Erythroblast (primary cell): ENCODE measurements at places on chromosomes 7 and 10.
A peak's percentile ranks its signal among the peaks of the same experiment; 100 is the strongest.

- no peak for DNase-seq
Observed at GRCh38 chr7:50866343-50867033, 83.8 kb upstream of the GRB10 start.

GRCh38 chr7:128259131-128260061 lies 18.3 kb downstream of the LEP start:
- peak; percentile 6 for DNase-seq

- no peak for DNase-seq
Observed at GRCh38 chr7:155785536-155785935, 26.7 kb downstream of the SHH start.

DNA sequence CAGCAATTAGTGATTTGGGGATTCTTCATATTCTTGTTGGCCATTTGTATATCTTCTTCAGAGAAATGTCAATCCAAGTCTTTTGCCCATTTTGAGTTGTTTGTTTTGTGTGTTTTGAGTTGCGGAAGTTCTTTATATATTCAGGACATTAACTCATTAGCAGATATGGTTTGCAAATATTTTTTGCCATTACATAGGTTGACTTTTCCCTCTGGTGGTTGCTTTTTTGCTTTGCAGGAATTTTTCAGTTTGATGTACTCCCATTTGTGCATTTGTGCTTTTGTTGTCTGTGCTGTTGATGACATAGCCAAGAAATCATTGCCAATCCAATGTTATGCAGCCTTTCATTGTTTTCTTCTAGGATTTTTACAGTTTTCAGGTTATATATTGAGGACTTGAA lies 63.6 kb upstream of the DNAJC1 start:
- peak; percentile 6 for DNase-seq

DNA sequence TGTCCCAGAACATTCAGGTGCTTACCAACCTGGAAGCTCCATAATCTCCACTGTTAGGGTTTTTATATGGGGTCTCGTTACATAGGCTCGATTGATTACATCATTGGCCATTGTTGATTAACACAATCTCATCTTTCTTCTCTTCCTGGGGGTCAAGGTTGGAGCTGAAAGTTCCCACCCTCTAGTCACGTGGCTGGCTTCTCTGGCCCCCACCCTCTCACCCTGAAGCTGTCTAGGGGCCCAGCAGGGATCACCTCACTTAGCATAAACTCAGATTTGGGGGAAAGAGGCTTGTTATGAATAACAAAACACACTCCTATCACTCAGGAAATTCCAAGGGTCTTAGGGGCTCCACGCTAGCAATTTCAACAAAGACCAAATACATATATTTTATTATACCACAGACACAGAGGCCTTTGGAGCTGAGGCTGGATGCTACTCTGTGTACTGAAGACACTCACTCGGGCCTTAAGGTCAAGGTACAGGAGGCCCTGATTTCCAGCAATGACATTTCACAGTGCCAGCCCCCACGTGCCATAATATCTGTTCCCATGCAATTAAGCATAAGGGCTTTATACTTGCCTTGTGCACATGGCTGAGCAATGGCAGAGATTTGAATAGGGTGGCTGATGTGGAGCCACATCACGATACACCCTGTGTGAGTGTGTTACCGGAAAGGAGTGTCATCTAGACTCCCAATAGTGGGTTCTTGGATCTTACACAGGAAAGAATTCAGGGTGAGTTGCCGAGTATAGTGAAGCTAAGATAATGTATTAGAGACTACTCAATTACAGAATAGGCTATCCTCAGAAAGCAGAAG lies 108.2 kb downstream of the COL26A1 start:
- DNase-seq = no peak

DNA sequence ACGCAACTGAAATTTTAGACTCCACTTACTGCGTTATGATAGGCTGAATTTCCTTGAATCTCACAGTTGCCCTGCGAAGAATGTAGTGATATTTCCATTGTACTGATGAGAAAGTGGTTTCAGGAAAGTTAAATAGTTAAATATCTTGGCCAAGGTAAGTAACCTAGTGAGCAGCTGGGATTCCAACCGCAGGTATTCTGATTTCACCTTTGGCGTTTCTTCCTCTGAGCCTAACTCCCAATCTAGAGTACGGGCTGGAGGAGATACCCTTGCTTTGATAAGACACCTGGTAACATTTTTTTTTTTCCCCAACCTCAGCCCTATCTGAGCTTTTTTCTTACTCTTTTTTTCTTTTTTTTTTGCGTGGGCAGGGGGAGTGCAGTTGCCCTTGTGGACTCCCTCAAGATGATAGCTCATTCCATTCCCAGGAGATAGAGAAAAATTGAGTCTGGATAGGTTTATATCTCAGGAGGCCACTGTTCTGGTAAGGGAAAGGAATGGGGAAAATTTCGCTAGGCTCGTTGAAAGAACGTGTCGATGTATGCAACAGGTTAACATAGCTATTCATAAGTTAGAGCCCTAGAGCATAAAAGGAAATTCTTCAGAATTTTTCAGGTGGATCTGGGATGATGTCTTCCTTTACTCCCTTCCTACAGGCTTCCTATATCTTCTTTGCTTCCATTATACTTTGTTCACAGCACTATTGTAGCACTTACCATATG lies 3.1 kb upstream of the TAS2R38 start:
- DNase-seq = no peak

DNA sequence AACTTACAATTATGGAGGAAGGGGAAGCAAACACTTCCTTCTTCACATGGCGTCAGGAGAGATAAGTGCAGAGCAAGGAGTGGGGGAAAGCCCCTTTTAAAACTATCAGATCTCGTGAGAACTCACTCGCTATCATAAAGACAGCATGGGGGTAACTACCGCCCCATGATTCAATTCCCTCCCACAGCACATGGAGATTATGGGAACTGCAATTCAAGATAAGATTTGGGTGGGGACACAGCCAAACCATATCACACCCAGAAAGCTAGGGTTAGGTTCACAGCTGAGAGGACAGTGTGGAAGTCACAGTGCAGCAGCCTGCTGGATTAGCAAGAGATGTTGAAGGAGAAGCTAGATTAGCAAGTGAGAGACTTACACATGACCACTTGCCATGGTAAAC lies 81.6 kb downstream of the CRTAC1 start:
- peak; percentile 80 for DNase-seq

GRCh38 chr10:7945469-7946187 lies 108.9 kb upstream of the GATA3 start:
- peak; percentile 26 for DNase-seq

DNA sequence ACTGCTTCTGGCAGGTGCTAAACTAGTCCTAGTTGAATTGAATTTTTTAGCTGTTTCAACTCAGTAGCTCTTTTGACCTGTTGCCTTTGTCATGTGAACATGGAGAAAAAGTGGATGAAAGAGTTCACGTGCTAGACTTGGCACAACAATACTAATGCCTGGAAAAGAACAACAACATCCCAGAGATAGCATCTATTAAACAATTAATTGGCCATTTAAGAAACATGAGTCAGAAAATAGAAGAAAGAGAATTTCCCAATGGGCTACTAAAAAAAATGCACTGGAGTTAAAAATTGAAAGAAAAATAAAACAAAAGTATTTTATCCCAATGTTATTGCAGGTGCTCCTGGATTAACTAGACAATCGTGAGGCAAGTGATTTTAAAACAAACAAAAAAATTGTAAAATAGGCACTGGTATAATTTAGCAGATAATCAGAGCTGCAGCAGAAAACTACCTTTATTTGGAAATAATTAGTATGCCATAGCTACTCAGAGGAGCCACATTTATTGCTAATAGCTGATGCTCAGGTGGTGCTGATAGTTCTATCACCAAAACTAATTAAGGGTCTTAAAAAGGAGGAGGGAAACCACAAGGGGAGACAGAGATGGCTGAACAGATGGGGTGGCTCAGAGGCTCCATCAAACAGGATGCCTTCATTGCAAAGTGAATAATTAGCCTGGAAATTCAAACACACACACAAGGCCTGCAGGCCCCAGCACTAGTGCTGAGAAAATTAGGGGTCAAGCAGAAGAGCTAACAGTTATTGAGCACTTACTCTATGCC lies 17.6 kb downstream of the CCDC71L start:
- no peak for DNase-seq

- DNase-seq = peak; percentile 79
Observed at GRCh38 chr7:150406567-150407421, 27.7 kb downstream of the ZNF775 start.

GRCh38 chr7:33076737-33077136 lies 14.2 kb upstream of the NT5C3A start:
- no peak for DNase-seq

DNA sequence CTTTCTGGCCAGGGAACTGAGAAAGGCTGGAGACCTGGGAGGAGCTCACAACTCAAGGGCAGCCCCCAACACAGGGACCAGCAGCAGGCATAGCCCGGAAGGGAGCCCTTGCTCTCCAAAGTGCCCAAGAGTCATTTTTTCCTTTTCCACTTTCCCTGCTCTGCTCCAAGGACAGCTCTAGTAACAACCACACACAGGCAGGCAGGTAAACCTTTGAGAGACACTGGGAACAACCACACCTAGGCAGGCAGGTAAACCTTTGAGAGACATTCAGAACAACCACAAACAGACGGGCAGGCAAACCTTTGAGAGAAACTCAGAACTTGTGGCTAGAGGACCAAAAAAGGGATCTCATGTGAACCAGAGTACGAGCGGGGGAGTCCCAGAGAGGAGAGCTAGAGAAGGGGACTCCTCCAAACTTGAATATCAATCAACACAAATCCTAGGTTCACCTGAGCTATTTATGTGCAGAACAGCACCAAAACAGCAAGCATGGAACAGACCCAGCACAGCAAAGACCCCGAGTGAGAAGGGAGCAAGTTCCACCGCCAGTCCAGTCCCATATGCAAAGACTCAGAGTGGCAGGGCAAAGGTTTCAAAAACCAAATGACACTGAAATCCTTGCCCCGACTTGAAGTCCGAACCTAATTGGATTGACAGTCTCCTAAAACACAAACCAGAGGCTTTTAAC lies 33.6 kb upstream of the GUSB start:
- no peak for DNase-seq

GRCh38 chr10:96093948-96094347 lies 36.1 kb upstream of the ZNF518A start:
- DNase-seq = no peak

DNA sequence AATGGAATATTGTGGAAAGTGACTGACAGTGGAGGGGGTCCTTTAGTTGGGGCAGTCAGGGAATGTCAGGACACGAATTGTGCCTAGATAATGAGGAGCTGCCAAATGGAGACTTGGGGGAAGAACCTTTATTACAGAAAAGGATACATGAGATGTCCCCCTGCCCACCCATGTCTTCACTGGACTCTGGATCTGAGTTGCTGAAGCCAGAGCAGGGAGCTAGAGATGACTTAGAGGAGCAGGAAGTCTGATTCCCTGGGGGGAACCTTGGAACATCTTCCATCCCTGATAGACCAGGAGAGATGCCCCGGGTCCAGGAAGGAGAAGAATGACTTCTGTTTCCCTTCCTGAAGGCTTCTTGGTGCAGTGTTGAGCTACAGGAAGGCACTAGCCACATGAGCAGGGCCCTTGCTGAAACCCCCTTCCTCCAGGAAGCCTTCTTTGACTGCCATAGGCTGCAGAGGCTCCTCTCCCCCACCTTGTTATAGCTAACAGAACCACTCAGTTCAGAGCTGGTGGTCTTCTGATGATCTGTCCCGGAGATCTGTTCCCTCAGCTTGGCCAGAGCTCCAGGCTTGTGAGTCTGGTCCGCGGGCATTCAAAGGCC lies 747 bp upstream of the NEURL1 start:
- DNase-seq = no peak

DNA sequence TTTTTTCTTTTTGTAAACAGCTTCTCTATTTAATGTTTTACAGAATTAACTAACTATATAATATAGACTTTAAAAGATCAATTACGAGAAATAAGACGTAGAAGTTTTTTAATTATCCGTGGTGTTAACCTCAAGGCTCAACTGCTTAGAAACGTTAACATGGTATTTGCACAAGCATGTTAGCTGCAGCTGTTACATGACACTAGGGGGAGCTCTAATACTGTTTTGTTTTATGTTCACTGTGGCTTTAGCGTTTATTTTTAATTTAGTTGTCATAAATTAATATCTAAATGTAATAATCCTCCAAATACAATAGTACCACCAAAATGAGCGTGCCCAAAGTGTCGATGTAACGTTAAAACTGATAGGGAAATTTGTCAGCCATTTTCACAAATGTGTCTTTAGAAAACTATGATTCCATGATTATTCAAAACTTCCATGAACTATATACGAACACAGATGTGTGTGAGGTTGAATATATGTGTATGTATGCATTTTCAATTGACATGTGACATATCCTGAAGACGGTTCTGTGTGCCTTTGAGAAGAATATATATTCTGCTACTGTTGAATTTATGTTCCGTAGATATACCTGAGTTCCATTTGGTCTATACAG lies 828.8 kb upstream of the MBL2 start:
- peak; percentile 58 for DNase-seq

- peak; percentile 5 for DNase-seq
Observed at GRCh38 chr7:10860516-10860915, 113.2 kb upstream of the PHF14 start.

DNA sequence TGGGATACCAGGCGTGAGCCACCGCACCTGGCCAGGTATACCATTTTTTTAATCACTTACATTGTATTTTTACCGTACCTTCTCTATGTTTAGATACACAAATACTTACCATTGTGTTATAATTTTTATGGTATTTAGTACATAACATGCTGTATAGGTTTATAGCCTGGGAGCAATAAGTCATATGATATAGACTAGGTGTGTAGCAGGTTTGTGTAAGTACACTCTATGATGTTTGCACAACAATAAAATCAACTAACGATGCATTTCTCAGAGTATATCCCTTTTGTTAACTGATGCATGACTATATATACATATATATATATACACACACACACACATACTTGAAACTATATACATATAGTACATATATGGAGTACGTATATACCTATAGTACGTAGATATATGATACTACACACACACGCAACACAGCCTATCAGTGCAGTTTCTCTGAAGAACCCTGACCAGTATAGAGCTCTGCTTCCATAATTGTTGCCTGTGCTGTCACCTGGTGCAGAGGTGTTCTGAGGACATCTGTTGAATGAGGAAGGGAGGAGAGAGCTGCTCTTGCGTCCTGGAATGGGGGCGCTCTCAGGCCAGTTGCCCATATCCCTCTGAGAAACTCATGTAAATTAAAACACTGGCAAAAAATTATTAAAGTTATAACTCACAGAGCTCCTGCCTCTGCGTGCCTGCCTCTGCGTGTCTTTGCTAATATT lies 315.3 kb downstream of the FGFR2 start:
- DNase-seq = no peak

- no peak for DNase-seq
Observed at GRCh38 chr10:84987039-84987438, 658.6 kb downstream of the CCSER2 start.

DNA sequence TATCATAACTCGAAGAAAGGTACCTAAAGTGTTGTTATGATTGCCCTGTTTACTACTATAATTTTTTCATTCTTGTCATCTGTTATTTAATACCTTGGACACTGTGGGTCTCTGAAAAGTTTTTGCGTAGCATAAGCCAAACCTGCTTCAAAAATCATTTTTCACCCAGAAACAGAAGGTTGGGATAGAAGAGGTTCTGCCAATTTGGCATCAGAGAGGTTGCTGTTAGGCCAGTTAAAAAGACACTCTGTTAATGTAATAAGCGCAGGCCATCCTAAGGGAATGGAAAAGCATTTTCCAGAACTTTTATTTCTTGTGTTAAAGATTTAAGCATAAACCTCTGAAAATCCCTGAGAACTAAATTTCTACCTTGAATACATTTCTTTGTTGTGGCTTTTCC lies 212.2 kb downstream of the BMPER start:
- no peak for DNase-seq
